ENCODE measurements at places on chromosomes 4 and X.

GRCh38 chrX:118727686-118728339 is 407 bp downstream of the IL13RA1 start:
- no peak for DNase-seq

GRCh38 chr4:142817442-142817841 is 28.7 kb downstream of the INPP4B start:
- peak; percentile 76 for DNase-seq

DNA sequence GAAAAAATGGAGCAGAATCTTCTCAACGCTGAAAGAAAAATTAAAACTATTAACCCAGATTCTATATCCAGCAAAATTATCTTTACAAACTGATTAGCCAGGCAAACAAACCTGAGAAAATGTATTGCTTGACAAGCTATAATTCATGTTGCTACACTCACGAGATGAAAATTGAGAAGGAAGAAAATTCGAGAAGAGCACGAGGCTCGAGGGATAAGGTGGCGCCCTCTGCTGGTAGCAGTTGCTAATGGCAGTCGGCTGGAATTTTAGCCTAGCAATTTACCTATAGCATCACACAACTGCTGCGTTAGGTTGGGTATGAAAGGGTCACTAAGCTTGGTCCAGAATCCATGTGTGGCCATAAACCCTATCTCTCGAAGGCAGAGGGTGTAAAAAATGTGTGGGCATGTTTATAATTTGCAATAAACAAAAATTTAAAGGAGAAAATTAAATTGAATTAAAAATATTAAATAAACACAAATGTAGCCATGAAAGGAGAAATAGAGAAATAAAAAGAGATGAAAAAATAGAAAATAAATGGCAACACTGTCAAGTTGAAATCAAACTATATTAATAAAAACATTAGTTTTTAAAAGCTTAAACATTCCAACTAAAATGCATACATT is 126.6 kb downstream of the PPP4R3C start:
- DNase-seq, result no peak

DNA sequence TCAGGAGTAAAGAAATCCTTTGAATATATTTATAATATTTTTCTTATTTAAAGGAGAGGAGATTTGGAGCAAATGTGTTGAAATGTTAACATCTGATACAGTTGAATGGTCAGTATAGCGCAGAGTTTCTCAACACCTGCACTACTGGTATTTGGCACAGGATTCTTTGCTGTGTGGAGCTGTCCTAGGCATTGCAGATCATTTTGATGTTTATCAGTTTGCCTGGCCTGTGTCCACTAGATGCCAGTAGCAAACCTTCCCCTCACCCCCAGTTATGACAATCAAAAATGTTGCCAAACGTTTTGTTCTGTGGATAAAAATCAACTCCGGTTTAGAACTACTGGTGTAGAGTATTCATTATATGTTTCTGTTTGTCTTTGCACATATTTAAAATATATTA is 765.3 kb upstream of the SLIT2 start:
- peak; percentile 37 for DNase-seq

DNA sequence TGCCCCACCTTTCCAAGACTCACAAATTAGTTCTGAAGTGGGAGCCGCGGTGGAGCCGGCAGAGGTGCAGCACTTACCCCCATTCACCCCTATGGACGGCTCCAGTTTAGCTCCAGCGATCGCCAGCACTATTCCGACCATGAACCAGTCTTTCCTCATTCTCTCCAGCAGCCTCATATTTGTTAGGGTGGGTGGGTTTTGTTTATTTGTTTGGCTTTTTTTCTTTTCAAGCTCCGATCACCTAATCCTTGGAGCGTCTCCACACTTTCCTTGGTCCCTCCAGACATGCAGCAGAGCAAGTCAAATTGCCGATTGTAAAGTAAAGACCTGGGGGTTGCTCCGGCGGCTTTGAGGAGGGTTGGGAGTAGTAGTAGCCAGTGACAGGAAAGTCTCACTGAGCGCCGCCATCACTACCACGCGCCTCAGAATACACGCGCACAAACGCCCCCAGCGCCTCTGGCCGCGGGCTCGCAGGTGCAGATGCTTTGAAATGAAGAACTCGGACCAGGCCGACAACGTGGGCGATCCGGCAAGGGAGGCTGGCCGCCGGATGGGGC is at the start of gene SLC10A7:
SLC10A7 (minus strand) TSS at position 400 of the 557 bp plus-strand sequence; CDS start at position 177, 223 bp downstream.
- peak; percentile 70 for DNase-seq

DNA sequence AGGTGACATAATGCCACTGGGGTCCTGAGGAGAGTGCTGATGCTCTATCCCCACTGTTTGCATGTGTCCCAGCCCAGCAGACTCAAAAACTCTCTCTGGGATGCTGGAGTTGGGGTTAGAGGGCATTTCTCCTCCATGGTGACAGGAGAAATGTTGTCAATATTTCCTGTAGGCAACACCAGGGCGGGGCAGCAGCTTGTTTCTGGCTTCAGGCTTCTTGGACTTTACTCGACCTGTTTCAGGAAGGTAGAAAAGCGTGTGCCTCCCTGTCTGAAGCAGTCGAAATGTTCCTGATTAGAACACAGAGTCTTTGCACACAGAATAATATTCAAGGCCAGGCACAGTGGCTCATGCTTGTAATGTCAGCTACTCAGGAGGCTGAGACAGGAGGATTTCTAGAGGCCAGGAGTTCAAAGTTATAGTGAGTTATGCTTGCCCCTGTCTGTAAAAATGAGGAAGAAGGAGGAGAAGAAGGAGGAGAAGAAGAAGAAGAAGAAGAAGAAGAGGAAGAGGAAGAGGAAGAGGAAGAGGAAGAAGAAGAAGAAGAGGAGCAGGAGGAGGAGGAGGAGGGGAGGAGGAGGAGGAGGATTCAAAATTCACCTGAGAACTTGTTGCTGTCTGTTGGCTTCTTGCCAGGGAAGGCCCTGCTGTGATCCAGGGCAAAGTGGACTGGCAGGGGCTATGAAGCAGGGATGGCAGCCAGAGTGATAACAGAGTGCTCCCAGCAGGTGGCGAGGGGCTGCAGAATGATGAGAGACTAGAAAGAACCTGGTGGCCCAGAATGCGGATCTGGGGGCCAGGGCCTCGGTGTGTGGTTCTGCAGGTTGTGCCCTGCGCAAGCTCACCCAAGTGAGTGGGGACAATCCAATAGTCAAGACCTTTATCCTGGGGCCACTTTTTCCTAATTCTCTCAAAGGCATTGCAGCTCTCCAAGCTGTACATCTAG is 82.9 kb downstream of the RTL5 start:
- no peak for DNase-seq

DNA sequence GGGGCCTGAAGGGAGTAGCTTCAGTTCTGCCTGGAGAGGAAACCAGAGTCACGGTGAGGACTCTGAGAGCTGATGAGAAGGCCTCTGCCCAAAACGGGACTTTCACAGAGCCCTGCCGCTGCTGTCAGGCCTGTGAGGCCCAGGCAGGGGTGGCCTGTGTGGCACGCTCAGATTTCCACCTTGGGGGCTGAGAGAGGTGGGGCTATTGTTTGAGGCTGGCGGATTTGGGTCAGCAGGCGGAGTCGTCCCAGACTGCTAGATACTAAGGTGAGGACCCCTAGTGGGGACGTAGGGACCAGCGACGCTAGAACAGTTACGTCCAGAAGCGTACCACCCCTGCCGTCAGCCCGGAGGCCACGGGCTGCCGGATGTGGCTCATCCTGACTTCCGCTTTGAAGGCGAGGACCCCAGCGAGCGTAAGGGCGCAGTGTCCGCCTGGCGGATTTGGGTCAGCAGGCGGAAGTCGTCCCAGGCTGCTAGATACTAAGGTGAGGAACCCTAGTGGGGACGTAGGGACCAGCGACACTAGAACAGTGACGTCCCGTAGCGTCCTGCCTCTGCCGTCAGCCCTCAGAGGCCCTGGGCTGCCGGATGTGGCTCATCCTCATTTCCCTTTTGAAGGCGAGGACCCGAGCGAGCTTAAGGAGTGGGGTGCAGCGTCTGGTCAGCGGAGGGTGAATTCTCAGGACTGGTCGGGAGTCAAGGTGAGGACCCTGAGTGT is at the start of gene MAGEB1:
MAGEB1 (plus strand) TSS at position 378 of the 721 bp plus-strand sequence. CDS start 3,348 bp downstream, outside the sequence.
- no peak for DNase-seq

- no peak for DNase-seq
These were observed 19.7 kb upstream of the GPM6B start for GRCh38 chrX:13836575-13836974.

- no peak for DNase-seq
These were observed 445.6 kb downstream of the FAT4 start for GRCh38 chr4:125760201-125760819.

DNA sequence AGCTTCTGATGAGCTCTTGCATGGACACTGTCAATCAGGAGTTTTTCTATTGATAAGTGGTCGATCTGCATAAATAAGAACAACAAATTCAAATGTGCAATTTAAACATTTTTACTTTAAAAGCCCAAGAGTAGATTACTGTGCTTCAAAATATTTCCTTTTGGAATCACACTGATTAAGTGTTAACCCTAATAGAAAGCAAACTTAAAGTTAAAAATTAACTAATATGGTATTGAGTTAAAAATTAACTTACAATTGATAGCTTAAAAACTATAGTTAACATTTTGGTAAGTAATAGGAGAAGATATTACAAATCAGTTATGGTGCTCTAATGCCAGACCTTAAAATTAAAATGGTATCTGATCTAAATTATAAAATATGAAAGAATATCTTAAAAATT is 25.9 kb downstream of the MED14 start:
- no peak for DNase-seq

GRCh38 chr4:58252656-58253055 is 1142.5 kb upstream of the IGFBP7 start:
- no peak for DNase-seq

DNA sequence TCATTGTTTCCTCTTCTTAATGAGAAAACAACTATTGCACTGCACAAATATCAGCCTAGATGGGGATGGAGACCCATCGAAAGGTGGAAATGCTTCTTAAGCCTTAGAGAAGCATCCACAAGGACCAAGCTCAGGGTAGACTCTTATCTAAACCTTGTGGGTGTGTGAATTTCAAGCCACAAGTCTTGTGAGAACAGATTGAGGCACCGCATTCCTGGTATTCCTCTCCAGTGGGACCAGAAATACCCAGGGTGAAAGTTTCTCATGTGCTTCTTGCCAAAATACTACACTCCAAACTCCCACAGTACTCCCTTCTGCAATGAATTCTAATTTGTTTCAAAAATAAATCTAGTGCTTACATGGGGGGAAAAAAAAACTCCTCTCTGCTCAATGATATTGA is 375.6 kb downstream of the PDGFC start:
- DNase-seq, result no peak

GRCh38 chr4:38867478-38868058 is at the start of gene FAM114A1:
TSS of gene FAM114A1 (plus strand) at chr4:38867806. CDS start at chr4:38878079, 10,273 bp downstream.
- peak; percentile 61 for DNase-seq

GRCh38 chr4:16722416-16722815 is 176.0 kb downstream of the LDB2 start:
- no peak for DNase-seq

DNA sequence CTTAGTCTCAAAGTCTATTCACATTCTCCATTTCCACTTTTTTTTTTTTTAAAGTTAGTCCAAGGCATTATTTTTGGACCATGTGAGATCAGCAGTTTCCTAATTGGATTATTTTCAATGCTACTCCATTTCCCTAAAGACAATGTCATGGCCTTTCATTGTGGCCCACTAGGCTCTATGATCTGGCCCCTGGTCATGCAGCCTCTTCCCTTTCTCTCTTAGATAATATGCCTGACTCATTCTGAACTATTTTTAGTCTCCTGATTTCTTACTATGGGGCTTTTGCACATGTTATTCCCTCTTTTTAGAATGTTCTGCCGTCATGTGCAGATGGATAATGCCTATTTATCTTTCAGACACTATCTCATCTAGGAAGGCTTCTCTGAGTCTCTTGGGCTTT is 157.3 kb downstream of the TMA16 start:
- DNase-seq, result no peak

GRCh38 chr4:47513461-47513860 is 28.4 kb downstream of the ATP10D start:
- DNase-seq, result no peak

DNA sequence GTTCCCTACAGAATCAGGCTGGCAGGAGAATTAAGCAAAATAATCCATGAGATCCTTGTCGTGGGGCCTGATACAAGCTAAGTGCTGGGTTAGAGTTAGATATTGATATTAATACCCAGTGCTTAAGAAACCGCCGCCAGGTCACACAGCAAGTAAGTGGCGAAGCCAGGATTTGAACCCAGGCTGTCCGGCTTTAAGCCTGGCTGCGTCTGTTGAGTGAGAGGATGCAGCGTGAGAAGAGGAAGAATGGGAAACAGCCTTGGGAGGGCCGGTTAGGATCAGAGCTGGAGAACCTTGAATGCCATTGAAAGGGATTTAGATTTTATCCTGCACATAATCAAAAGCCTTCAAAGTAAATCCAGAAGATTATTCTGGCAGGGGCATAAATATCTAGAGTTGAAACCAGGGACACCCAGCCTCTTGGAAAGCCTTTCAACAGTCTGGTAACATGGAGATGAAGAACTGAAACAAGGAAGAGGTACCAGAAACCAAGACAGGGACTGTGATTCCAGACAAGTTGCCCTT is 64.8 kb upstream of the HELT start:
- no peak for DNase-seq

DNA sequence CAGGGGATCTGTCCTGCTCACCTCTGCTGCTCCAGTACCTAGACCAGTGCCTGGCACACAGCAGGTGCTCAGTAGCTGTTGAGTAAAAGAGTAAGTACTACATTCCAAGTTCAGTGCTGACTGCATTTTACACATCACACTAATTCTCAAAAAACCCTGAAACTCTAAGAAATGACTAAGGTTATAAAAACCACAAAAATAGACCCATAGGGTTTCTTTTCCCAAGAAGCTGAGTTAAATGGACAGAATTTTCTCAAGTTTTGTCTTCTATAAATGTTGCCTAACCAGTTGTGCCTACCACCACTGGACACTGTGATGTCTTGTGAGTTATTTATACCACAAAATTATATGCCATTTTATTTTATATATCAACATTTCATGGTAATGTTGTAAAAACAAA is 78.9 kb upstream of the RXFP1 start:
- DNase-seq, result no peak

GRCh38 chr4:102298716-102299115 is 46.6 kb downstream of the SLC39A8 start:
- DNase-seq, result no peak

DNA sequence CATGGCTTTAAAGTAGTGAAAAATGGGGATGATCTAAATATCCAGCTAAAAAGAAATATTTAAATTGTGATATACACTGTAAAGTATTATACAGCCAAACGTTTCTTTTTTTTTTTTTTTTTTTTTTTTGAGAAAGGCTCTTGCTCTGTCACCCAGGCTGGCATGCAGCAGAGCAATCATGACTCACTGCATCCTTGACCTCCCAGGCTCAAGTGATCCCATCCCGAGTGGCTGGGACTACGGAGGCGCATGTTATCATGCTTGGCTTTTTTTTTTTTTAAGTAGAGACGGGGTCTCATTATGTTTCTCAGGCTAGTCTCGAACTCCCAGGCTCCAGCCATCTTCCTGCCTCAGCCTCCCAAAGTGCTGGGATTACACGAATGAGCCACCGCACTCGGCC is 17.1 kb downstream of the SMIM14 start:
- DNase-seq, result peak; percentile 69

- no peak for DNase-seq
These were observed 58.6 kb downstream of the COL25A1 start for GRCh38 chr4:109243871-109244270.

DNA sequence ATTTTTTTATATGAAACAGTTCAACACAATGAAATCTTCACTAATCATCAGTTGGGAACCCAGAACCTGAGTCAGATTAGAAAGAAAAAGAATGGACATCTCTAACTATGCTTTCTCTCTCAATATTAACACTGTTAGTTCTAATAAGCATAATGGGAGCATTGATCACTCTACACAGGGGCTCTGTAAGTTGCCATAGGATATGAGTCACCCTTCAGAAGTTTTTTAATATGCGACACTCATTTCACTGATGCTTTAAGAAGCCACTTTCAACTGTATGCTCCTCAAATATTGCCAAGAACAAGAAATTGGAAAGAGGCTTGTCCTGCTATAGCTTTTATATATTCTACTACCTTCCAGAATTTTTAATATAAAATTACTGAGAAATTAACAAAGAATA is 187.0 kb downstream of the AASDH start:
- DNase-seq, result no peak

All from kidney glomerular epithelial cell (primary cell).